ENCODE measurements at places on chromosomes 13 and 19.

DNA sequence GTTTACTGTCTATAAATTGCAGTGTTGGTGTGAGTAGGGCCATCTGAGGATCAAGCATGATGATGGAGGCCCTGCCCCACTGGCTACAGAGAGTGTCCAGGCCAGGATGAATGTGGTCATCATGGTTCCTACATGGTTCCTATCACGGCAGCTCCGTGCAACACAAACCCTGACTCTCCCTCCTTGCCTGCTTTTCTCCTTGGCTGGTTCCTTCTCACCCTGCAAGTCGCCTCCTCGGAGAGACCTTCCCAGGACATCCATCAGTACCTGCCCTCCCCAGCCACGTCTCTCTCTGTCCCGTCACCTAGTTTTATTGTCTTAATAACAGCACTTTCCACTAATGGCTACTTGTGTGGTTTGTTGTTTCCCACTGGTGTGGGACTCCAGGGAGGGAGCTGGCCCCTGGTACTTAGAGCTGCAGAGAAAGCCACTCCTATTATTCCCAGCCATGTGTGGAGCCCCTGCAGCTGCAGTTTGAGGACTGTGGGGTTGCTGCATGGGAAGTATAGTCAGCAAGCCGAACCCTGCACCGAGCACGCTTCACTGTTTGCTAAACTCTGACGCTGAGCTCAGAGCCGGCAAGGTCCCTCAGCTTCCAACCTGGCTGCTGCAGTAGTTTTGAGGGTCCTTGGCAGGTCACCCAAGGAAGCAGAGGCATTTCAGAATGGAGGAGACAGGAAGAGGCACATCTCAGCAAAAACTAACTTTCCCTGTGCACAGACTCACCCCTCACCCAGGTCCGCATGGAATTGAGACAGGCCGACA lies 146.4 kb upstream of the VSTM2B start:
- DNase-seq = no peak

DNA sequence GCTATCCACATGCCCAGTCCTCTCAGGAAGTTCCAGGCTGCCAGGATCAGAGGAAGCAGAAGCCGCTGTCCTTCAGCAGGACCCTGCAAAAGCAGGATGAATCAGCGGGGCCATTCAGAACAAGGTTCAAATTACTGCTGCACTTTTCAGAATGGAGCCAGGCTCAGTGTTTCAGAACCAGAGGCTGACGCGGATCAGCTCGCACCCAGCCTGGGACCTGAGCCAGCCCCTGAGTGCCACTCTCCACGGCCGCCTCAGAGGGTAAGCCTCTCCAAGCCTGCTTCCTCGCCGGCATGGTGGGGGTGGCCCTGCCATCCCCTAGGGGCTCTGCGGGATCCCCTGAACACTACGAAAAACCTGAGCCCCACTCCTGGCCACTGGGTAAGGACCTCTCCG lies 24.7 kb downstream of the RASA3 start:
- DNase-seq = no peak

GRCh38 chr13:30850204-30850866 lies 55.7 kb upstream of the MEDAG start:
- no peak for DNase-seq

DNA sequence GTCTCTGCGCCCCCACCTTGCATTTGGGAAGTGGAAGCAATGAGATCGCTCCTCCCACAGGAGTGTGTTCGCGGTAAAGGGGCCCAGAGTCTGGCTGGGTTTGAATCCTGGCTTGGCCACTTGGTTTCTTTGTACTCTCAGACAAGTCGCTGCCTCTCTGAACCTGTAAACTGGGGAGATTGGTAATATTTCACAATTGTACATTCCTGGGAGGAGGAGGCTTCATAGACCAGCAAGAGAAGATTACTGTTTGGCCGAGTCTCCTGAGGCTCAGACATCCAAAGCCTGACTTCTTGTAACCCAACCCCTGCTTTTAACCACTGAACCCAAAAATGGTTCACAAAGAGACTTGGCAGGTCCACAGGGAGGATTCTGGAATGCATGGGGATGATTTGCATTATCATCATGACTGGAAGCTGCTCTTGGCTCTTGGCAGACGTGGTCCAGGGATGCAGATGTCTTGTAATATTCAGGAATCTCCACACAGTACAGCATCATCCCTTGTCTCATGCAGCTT lies 13.6 kb upstream of the STRN4 start:
- no peak for DNase-seq

DNA sequence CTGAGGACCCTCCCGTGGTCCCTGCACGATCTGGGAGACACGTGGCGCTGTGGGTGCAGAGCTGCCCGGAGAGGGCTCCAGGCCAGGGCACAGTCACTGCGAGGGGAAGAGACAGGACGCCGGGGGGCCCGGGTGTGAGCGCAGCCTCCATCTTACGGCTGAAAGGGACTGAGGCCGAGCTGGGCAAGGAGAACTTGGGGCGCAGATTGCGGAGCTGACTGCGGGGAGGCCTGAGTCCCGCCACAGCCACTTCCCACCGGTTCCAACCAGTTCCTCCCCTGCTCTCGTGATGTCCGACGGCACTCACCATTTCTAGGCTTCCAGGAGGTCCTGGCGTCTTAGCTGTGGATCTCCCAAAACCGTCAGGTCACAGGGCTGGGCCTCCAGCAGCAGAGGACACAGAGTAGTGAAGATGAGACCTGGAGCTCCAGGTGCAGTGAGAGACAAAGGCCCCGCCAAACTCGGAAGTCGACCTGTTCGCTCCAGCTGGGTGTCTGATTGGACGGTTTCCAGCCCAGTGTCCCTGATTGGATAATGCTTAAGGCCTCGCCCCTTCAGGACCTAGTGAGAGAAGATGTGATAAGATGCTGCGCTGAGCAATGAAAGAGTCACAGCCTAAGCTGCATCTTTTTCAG lies 4.8 kb upstream of the ZNF253 start:
- no peak for DNase-seq

- no peak for DNase-seq
Observed at GRCh38 chr19:55391702-55392615, 6.2 kb downstream of the RPL28 start.

GRCh38 chr19:55341171-55341588 lies 1.5 kb downstream of the KMT5C start:
- DNase-seq = peak; percentile 75

- DNase-seq = no peak
Observed at GRCh38 chr19:11251217-11251616, 11.1 kb downstream of the DOCK6 start.
